ENCODE measurements at places on chromosomes 7 and 10.

- DNase-seq = no peak
Observed at GRCh38 chr7:15332956-15333355, 228.9 kb downstream of the AGMO start.

DNA sequence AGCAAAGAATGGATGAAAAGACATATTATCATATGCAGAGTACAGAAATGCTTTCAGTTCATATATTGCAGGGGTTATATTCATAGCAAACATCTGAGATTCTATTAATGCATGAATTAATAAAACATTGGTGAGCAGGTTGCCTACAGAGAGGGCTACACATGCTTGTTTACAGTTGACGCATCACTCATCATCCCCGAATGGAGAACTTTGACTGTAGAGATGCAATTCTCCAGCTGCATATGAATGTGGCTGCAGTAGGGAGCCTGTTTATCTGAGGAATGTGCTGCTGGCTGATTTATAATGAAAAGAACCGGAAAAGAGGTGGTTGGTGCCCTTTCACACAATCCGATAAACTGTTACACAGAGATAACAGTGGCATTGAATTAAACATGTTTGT, 116.5 kb downstream of the GRM3 start:
- DNase-seq = no peak

- no peak for DNase-seq
Observed at GRCh38 chr10:105139363-105139896, 498.3 kb downstream of the SORCS3 start.

- DNase-seq = no peak
Observed at GRCh38 chr10:77960829-77961329, 34.3 kb upstream of the DLG5 start.

- DNase-seq = no peak
Observed at GRCh38 chr7:12518920-12519681, 51.4 kb upstream of the SCIN start.

DNA sequence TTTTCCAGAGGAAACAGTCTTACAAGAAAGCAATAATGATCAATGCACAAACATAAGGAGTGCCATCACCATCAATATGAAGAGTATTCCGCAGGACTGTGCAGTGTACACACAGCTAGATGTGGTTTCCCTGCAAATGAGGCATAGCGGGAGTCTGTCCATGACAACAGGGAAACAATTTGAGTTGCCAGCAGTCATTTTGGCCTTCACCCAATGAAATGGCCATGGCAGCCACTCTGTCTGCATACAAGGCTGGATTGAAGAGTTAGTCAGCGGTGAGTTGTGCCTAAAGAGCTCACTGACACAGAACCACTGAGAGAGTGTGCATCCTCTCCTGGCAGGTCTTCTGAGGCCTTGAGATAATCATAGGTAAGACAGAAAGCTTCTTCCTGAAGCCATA, 303.3 kb downstream of the IPMK start:
- no peak for DNase-seq

- no peak for DNase-seq
Observed at GRCh38 chr10:35745617-35746403, 103.7 kb upstream of the FZD8 start.

- DNase-seq = no peak
Observed at GRCh38 chr10:1287487-1287886, 231.3 kb downstream of the WDR37 start.

- DNase-seq = no peak
Observed at GRCh38 chr10:43336641-43337318, 34.7 kb upstream of the FXYD4 start.

GRCh38 chr10:90958781-90959180, 37.9 kb upstream of the ANKRD1 start:
- no peak for DNase-seq

- DNase-seq = no peak
Observed at GRCh38 chr7:2452074-2452507, 24.1 kb downstream of the GRIFIN start.

GRCh38 chr10:96387601-96388000, 28.8 kb upstream of the OPALIN start:
- no peak for DNase-seq

DNA sequence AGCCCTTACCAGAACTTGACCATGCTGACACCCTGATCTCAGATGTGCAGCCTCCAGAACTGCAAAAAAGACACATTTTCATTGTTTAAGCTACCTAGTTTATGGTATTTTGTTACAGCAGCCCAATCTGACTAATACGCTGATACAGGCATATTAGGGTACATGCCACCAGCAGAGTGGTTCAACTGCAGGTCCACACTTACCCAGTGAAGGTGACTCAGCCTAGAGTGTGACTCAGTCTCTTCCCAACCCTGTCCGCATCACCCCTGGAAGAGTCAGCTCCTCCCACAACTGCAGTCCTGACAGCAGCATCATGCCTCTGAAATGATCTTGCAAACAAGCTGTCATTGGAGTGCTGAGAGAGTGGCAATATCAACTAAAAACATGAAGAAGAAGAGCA, 30.8 kb upstream of the GOT1 start:
- no peak for DNase-seq

DNA sequence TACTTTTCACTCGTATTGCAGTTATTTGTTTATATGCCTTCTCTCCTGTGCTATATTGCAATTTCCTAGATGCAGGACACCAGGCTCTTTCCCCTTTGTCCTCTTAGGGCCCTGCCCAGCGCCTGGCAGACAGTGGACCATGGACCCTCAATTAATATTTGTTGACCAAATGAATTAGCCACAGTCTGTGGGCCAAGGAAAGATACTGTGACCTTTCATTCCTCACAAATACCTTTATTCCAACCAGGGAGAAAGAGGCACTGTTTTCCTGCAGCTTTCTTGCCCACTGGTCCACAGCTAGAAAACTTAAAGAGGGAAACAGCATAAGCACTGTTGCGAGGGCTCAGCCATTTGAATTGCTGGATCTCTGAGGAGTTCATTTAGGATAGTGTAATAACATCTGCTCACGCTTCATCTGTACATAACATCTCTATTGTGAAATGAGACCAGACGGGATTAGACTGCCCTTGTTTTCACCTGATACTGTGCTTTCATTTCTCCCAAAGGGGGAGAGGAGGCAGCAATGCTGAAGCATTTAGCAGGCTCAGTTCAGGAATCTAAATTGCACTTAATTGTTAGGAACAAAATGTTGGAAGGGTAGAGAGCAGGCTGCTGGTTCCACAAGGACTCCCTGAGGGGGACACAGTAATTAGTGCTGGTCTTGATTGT, 46.7 kb downstream of the TNS3 start:
- peak; percentile 62 for DNase-seq

- DNase-seq = no peak
Observed at GRCh38 chr7:924541-925231, 29.8 kb downstream of the ADAP1 start.

GRCh38 chr7:89334797-89335196, 539.3 kb upstream of the TEX47 start:
- no peak for DNase-seq
